Putamen (tissue), 1 donor: ENCODE measurements at places on chromosomes 2 and 18.

GRCh38 chr2:215328066-215328465 is 16.2 kb downstream of the ATIC start:
- DNase-seq = no peak

GRCh38 chr2:39127973-39128372 is 7.1 kb upstream of the SOS1 start:
- DNase-seq = no peak

- no peak for DNase-seq
Observed at GRCh38 chr2:216736326-216736725, 41.0 kb upstream of the IGFBP5 start.

DNA sequence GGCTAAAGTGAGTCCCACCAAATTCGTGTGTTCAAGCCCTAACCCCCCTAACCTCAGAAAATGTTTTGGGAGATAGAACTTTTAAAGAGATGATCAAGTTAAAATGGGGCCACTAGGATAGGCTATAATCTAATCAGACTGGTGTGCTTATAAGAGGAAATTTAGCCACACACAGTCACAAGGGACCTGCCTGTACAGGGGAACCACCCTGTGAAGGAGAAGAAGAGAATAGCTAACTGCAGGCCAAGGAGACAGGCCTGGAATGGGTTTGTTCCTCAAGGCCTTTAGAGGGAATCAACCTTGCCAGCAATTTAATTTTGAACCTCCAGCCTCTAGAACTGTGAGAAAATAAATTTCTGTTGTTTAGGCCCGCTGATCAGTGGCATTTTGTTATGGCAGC is 36.0 kb upstream of the TANK start:
- no peak for DNase-seq

DNA sequence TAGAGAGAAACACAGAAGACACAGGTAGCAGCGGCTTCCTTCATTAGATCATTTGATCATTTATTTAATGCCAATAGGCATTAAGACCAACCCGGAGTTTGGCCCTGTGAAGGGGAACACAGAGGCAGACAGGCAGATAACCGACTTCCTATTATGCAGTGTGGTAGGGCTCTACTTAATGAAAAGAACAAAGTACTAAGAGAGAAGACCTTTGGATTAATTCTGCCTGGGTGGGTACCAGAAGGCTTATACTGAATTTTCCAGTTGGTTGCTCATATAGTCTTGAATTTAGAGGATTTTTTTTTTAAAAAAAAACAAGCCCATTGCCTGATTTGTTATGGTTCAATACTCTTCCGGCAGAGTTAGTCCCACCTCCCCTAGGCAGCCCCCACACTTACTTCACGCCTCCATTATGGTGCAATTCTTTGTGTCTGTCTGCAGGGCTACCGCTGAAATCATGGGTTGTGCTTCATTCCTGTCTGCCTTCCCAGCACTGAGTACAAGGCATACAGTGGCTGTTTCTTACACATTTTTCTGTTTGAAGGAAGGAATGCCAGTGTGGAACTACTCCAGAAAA is 244.3 kb upstream of the APCDD1 start:
- DNase-seq = no peak

DNA sequence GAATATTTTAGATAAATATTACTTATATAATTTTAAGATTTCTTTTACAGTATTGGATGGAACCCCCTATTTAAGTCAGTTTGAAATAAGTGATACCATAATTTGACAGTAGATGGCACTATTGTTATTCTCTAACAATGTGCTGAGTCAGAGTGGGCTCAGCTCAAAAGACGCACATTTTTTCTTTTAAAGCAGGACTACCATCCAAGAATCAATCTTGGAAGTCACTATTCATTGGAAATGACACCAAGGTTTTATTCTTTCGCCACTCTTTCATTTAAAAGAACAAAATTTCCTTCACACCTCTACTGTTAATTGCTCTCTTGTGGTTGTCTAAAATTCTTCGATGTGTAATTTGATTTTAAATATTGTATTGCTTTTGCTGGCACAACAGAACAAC is 32.6 kb upstream of the SPAG16 start:
- peak; percentile 27 for DNase-seq

GRCh38 chr2:72603481-72603880 is 222.4 kb downstream of the EXOC6B start:
- no peak for DNase-seq

DNA sequence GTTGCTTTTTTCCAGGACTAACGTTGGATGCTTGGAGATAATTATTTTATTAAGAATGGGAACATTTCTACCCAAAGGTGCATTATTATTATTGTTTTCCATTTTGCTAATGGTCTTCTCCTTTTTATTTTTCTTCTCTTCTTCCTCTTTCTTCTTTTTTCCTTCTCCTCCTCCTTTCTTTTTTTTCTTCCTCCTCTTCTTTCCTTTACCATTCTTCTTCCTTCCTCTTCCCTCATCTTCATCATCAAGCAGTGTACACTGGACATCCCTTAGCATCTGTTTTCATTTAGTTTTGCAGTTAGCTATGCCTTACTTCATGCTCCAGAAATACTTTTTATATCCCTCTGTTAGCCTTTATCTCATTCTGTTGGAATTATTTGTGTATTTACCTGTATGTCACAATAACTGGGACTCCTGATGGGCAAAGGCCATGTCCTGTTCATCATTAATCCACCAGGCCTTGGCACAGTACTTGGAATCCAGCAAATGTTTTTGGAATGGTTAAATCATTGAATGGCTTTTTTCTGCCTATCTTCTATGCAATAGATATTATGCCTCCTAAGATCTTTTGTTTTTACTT is 162.7 kb downstream of the CAMKMT start:
- no peak for DNase-seq

DNA sequence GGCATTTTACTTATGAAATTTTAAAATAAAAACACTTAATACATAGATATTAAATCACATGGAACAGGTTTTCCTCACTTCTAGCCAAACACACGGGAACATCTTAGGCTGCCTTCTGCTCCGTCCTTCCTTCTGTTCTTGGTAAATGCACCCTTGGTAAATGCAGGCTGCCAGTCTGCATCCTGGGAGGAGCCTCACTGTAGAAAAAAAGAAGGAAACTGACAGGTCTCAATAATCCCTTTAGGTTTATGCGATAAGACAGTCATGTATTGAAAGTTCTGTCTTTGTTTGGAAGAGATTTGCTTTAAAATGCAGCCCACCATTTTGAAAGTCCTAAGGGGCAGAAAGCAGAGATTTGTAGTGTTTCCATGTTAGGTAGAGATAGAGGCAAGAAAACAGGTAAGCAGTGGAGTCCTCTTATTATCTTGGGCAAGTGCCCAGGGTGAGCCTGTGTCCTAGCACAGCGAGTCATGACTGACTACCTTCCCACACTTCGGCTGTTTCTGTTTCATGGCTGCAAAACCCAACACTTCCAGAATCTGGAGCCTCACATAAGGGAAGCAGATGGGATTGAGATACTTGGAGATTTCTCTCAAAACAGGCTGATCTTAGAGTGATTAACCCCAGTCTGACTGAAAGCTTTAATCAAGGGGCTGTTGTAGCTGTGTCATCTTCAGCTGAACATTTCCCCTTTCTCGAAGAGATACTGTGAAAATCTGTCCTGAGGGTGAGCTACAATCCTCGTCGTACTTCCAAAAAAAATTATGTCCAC is 131.4 kb upstream of the MAP3K20 start:
- no peak for DNase-seq

- DNase-seq = peak; percentile 10
Observed at GRCh38 chr2:144660518-144661316, 140.8 kb upstream of the ZEB2 start.

DNA sequence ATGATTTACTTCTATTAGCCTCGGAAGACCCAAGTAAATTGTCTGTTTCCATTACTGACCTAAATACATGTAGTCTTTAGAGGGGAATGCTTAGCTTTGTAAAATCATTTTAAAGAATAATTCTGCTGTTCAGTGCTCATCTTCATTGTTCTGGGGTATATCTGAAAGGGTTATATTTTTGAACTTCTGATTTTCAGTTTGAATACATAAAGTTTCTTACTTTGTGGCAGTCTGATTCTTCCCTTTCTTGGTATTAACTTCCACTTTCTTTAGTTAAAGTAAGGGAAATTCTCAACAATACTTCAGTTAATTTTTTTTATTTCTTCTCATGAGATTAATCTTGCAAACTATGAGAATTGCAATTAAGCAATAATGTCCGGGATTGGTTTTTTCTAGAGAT is 148.4 kb downstream of the DOCK10 start:
- DNase-seq = no peak

GRCh38 chr2:171541202-171541887 is 19.1 kb downstream of the CYBRD1 start:
- no peak for DNase-seq

DNA sequence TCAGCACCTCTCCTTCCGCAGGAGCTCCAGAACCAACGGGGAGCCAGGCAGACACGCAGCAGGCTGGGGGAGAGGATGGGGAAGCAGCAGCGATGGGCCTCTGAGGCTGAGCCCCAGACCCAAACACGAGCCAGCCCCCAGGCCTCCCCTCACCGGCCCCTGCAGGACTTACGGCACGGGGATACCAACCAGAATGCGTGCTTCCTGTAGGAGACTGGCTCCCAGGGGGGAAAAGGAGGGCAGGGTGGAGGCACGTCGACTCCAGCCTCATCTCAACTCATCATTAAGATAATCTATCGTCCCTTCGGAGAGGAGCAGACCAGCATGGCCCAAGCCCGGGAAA is 495.1 kb upstream of the MYT1L start:
- DNase-seq = no peak

- DNase-seq = no peak
Observed at GRCh38 chr18:987325-988186, 82.9 kb downstream of the ADCYAP1 start.

DNA sequence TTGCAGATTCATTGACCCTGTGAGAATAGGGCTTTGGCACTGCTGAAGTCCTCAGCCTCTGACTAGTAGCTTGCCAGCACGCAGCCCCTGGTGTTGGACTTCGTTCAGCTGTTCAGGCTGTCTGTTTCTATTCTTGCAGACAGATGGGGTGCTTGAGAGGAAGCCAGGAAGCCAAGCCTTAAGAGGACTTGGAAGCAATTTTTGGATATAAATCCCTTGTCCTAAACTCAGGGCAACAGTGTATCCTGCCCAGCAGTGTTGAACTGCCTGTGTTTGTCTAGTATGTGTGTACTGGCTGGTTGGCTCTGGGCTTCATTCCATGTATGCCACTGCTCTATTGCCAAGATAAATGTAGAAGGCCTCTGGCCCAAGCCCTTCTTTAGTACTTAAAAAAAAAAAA is 108.6 kb downstream of the COMMD1 start:
- peak; percentile 78 for DNase-seq

DNA sequence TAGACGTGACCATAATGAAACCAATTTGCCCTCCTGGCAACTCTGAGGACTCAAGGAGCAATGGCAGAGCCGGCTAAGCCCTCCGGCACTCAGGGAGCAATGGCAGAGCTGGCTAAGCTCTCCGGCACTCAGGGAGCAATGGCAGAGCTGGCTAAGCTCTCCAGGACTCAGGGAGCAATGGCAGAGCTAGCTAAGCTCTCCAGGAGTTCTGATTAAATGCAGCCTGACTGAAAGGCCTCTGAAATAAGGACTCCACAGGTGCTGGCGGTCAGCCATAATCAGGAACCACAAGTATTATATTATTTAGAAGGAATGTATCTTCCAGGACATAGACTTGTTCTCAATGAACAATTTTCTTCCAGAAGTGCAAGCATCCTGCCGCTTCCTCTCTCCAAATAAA is 65.2 kb downstream of the C2orf76 start:
- no peak for DNase-seq

DNA sequence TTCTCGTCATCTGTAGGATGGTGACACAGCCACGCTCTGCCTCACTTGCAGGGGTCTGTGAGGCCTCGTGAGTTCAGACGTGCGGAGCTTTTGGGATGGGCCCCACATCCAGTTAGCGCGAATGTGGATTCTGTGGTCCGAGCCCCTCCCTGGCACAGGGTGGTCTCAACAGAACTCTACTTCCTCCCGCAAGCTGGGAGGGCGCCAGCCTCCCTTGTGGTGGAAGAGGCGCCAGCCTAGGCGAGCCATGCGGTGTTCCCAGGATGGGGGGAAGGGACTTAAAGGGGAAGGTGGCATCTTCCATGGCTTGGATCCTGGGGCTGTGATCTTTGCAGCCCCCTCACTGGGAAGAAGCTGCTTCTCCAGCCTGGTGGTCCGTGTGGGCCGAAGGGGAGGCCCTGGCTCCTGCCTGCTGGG is 1.4 kb downstream of the SNORC start:
- DNase-seq = no peak

- peak; percentile 50 for DNase-seq
Observed at GRCh38 chr2:241950413-241951315, 81.1 kb downstream of the RTP5 start.

GRCh38 chr2:26196683-26197418 is 24.0 kb downstream of the GAREM2 start:
- no peak for DNase-seq

GRCh38 chr18:23453680-23454058 is 582 bp downstream of the RIOK3 start:
- no peak for DNase-seq

DNA sequence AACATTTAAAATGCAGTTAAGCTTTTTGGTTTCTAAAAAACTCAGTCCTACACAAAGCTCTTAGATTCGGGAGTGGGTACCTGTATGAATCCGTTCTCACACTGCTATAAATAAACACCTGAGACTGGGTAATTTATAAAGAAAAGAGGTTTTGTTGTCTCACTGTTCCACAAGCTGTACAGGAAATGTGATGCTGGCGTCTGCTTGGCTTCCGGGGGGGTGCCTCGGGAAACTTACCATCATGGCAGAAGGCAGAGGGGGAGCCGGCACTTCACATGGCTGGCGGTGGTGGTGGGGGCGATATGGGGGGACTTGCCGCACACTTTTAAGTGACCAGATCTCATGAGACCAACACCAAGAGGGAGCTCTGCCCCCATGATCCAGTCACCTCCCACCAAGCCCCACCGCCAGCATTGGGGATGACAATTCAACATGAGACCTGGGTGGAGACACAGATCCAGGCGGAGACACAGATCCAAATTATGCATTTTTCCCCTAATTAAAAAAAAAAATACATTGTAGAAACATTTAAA is 222.5 kb downstream of the GBX2 start:
- no peak for DNase-seq

- no peak for DNase-seq
Observed at GRCh38 chr2:20264629-20265028, 39.7 kb upstream of the SDC1 start.

GRCh38 chr2:182628916-182629315 is 87.1 kb upstream of the DNAJC10 start:
- DNase-seq = no peak

DNA sequence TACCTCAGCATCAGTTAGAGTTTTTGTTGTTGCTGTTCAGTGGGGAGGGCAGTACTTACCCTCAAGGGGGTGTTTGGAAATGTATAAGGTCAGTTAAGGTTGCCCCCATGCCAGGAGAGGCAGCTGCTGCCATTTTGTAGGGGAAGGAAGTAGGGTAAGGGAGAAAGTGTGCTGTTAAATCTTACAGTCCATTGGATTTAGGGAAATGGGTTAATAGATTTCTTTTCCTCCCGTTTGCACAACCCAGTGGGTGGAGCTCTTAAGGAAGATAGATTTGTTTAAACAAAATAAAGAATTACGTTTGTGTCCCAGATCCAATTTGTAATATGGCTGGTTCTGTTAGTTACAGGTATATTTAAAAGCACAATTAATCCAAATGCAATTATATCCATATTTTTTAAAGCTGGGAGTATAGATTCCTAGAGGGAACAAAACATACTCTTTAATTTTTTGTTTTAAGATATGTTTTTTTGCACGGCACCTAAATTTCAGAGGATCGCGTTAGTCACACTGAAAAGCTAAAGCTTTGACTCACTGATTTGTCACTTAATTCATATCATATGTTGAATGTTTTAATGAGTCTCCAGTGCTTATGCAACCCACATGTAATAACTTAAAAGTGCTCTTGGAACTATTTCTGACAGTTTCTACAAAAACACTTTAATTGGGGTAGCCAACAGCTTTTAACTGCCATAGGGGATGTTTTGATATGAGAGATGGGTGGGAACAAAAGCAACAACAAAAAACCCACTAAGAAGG is 9.0 kb upstream of the CWC22 start:
- DNase-seq = no peak
